AG20443 (cell line): ENCODE measurements at places on chromosomes 5 and 9.

DNA sequence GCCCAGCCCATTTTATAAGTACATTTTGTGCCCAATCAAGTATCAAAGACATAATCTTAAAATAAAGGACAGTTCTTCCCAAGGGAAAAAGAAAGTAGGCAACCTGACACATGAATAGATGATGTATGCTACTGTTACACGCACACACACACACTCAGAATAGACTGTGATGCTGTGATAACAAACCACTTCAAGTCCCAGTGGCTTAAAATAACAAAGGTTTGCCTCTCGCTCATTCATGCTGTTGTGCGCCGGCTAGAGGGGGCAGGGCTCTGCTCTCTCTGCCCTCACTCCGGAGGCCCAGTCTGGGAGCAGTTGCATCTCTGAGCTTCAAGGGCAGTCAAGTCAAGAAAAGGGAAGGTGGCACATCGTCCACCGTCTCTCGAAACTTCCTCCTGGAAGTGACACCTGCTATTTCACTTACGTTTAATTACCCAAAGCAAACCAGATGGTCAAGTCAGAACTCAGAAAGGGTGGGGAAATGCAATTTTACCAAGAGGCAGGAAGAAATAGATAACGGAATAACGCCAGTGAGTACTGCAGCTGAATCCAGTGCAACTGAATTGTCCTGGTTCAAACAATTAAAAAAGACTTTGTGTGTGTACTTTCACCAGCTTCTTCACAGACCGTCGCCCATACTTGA, 43.3 kb downstream of the ANKRD33B start:
- DNase-seq: no peak

DNA sequence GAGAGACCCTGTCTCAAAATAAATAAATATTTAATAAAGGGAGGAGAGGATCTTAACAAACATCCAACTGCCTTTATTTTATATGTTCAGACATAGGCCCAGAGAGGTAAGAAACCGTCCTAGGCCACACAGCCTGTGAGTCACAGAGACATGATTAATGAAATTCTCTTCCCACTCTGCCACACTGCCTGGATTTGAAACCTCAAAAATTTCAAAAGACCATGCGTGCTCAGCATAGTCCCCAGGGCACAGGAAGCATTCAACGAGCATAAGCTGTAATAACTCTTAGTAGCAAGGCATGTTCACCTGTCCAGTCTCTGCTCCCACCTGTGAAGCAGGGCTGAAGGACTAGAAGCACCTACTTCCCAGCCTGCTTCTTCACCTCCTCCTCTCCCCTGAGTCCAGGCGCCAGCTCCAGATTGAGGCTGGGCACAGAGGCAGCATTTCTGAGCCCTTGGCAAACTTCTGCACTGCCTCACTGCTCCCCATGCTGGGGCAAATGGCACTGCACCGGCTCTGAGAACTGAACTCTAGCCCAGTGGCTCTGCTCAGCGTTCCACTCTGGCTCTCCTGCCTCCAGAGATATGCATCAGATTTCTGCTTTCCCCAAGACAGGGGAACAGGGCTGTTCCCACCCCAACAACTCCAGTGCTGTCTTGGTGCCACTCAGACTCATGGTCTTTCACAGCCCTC, 1.1 kb downstream of the FAT2 start:
- no peak for DNase-seq

- no peak for DNase-seq
These were observed 409.8 kb downstream of the NTRK2 start for GRCh38 chr9:85079349-85079748.

- no peak for DNase-seq
These were observed 8.1 kb upstream of the ARSB start for GRCh38 chr5:78993165-78993564.

GRCh38 chr9:115086886-115087285, 31.1 kb downstream of the TNC start:
- no peak for DNase-seq

DNA sequence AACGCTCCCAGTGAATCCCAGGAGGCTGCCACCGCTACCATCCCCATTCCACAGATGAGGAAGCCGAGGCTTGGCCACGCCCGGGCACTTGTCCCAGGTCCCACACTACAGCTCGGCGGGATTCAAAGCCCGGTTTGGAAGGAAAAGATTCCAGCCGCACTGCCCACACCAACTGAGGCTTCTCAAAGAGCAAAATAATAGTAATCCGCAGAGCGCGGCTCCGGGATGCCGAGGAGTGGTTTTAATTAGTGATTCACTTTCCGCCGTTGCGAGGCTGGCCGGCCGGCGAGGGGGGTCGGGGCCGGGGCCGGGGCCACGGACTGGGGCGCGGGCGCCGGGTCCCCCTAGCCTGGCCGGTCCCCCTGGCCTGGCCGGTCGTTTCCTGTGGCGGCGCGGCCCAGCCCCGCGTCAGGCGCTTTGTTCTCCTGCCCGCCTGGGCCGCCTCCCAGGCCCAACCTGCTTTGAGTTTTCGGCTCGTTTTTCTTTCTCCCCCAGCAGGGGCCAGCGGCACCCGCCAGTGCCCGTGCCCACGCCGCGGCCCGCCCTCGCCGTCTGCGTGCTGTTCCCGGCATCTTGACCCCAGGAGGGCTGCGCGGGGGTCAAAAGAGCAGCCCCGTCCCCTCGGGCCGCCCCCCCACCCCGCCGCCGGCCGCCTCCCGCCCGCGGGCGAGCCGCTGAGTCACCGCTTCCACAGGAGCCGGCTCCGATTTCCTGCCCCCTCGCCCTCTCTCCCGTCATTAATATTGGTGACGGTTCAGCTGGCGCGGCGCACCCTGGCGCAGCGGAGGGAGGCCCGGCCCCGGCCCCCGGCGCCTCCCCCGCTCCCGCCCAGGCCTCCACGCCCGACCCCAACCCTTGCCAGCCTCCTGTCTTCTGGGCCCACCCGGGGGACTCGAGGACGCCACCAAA, 31.2 kb downstream of the FGF18 start:
- DNase-seq: peak; percentile 94

GRCh38 chr9:520302-520701, 305.6 kb downstream of the DOCK8 start:
- no peak for DNase-seq

DNA sequence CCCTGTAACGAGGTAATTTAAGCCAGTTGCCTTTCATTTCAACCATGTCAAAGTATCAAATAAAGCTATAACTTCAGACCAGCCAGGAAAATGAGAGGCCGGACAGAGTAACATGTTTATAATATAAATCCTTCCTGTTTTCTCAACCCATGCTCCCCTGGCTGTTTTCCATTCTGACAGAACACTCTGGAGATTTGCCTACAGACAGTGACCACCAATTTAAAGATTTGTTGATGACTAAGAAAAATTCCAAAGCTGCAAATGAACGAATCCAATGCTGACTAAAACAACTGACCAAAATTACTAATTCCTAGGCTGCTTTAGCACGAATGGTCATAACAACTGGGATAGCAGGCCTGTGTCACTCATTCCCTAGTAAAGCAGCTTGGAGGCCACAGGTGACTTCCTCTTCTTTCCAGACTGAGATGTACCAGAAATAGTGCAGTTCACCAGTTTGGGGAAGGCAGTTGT, 141.4 kb downstream of the AOPEP start:
- peak; percentile 61 for DNase-seq

- DNase-seq: peak; percentile 26
These were observed 12.0 kb upstream of the ELOVL7 start for GRCh38 chr5:60856066-60856465.

DNA sequence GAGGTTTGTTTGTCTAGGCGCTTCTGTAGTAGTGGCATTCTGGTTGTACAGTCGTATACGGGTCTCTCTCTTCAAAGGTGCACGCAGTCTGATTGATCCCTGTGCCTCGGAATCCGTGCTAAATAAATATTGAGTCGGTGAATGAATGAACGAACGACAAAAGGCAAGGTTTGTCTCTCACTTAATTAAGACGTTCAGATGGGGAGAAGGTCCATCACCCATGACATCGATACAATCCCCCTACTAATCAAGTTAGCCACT, 500 bp upstream of the CREBRF start:
- no peak for DNase-seq

DNA sequence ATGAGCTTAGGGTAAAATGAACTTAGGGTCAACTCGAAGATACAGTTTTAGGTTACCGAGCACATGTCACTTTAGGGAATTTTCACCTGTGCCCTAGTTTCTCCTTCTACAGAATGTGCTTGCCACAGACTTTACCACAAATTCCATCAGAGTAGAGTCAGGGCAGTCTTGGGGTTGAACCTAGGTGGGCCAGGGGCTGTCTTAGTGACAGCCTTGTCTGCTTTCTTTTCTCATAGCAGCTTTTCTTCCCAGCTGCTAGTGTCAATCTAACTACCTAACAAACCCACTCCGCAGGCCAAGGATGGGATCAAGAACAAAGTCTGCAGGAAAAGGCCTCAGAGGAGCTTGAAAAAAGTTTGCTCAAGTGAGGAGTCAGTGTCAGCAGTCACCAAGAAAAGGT, 458.1 kb upstream of the CDH18 start:
- DNase-seq: no peak

GRCh38 chr9:113577525-113578261, 114.2 kb downstream of the RGS3 start:
- DNase-seq: peak; percentile 58

- DNase-seq: no peak
These were observed 181.9 kb upstream of the SEMA6A start for GRCh38 chr5:116756531-116756930.

GRCh38 chr9:78905387-78905786, 608.5 kb downstream of the PSAT1 start:
- no peak for DNase-seq

DNA sequence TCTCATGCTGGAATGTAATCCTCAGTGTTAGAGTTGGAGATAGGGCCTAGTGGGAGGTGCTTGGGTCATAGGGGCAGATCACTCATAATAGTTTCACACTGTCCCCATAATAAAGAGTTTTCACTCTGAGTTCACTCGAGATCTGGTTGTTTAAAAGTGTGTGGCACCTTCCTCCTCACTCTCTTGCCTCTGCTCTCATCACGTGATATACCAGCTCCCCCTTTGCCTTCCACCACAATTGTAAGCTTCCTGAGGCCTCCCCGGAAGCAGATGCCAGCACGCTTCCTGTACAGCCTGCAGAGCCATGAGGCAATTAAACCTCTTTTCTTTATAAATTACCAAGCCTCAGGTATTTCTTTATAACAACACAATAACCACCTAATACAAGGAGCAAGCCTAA, 3.8 kb upstream of the KLHL3 start:
- DNase-seq: no peak

- no peak for DNase-seq
These were observed 1533.3 kb upstream of the WWC1 start for GRCh38 chr5:166758151-166758550.

GRCh38 chr5:155884041-155884440, 442.9 kb upstream of the SGCD start:
- peak; percentile 17 for DNase-seq

GRCh38 chr5:84125216-84125615, 259.5 kb downstream of the EDIL3 start:
- DNase-seq: no peak

DNA sequence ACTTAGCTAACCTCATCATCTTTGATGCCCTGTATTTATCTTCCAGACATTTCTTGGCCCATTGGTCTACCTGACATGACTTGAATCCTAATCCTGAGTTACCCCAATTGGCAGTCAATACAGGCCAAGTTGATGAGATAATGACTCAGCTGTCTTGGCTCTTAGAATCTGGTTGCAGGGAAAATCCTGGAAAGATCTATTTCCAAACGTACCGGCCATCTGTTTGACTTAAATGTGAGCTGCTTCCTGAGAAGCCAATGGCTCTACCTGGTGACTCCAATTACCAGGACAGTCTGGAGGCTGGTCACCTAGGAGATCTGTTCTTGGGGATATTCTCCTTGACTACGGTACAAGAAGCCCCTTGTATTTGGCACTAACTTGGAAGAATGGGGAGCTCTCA, 475.2 kb upstream of the BRINP1 start:
- DNase-seq: no peak

- no peak for DNase-seq
These were observed 23.0 kb upstream of the NSG2 start for GRCh38 chr5:174022384-174023095.
